SJSA1 (cell line): ENCODE measurements at places on chromosomes 4 and X.

DNA sequence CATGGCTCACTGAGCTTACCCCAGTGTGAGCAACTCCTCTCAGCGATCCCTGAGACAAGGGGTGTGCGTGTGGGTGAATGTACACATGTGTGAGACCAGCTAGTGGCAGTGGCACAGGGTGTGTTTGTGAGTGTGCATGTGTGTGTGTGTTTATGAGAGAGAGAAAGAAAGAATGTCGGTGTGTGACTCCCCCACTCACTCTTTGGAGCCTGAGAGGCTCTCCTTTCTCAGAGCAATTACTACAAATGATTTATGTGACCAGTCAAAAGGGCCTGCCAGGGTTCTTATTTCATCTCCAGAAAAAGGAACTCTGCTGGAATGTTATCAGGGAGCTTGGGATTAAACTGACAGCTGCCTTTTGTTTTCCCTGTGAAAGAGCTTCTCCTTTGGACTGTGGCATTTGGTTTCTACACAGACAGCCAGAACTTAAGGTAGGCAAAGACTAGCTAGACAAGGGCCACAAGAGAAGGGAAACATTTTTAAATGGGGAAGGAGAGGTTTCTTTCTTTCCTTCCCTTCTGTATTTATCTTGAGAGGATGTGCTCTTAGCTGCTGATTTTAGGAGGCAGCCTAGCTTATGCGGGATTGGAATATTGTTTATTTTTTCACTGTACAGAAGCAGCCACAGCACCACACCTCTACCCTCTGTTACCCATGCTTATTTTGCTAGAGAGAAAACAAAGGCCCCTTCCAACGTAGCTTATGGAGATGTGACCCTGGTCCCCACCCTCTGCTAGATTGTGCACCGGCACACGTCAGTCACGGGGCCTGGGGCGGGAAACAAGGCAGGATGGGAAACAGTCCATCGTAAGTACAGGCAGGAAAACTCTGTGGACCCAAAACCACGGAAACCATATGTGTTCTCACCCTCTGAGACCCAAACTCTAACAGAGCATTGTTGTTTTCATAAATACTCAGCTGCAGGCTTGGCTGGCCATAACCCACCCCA, 143.5 kb downstream of the MGST2 start:
- DNase-seq, result no peak

DNA sequence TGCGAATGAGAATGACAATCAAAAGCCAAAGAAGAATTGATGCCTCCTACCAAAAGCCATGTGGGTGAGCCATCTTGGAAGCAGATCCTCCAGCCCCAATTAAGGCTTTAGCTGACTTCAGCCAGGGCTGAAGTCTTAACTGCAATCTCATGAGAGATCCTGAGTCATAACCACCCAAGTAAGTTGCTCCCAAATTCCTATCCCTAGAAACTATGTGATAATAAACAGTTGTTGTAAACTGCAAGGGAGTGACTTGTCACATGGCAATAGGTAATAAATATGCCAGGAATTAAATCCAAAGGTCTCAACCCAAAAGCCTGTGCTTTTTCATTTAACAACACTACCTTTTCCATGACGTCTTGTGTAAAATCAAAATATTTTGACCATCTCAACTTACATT, 154.2 kb upstream of the TBL1X start:
- DNase-seq, result peak; percentile 60

DNA sequence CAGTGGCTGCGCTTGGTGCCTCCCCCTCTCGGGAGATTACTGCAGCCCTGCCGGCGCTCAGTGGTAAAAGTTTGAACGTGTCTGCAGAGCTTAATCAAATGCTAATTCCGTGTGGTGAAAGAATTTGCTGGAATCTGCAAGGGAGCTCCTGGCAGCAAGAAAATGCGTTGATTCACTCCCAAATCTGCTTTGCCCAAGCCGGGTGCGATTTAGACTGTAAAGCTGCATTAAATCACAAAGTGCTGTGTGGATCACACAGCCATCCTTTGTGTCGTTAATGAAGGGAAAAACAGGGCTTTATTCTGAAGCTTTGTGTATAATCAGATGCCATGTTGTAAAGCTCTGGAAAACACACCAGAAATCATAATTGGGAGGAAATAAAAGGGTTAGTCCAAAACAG, 444.1 kb downstream of the BCOR start:
- DNase-seq, result no peak

DNA sequence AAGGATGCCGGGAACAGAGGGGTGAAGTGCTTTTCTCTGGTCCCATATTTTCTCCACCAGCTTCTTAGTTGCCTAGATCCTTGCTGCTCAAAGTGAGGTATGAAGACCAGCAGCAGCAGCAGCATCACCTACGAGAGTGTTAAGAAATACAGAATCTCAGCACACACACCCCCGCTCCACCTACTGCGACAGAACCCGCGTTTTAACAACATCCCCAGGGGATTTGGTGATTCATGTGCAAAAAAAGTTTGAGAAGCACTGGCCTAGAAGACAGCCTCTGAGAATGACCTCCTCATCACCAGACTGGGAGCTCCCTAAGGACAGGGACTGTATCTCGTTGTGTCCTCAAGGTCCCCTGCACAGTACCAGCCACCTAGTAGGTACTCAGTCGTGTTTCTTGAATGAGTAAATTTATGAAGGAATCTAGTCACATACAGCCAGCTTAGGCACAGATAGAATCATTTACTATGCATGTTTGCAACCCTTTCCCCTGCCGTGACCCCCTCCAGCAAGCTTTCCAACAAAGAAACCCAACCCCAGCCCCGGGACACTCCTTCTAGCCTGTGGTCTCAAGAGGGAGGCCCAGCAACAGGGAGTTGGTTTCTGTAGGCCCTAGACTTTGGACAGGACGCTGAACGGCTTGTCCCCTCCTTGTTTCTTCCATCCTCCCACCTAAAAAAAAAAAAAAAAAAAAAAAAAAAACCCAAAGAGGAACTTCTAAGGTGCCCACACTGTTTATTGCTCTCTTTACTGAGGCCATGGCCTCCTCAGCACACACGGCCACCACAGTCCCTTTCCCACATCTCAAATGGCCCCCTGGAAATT, 21.5 kb downstream of the RTL5 start:
- DNase-seq, result no peak

DNA sequence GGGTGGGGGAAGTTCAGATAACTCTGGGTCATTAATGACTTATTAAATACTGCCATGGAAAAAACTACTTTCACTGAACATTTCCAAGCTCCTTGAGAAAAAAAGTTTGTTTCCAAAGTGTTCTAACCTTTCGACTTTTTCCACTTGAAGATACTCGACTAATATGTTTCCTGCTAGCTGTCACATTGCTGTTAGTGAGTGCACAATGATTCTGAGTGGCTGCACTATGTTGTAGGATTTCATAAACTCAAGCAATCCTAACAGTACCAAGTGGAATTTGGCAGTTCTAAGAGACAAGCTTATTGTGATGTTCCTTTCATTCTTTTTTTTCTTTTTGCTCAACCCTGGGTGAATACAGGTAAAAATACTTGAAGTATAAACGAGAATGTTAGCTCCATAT, 33.4 kb downstream of the GRXCR1 start:
- no peak for DNase-seq

DNA sequence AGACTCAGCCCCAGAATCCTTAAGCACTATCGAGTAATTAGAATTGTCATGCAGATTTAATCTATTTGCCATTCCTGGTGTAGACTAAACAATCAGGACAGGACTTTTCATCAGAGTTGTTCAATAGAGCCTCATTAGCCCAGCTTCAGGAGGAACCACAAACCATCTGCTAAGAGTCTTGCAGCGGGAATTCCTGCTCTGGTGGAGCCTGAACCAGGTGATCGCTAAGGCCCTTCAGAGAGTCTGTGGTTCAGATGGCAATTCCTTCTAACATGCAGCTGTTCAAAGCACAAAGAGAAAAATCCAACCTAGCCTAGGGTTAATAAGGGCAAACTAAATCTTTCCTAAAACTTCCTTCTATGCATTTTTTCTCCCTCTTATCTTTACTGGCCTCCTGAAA, 119.1 kb upstream of the CPEB2 start:
- DNase-seq, result no peak

DNA sequence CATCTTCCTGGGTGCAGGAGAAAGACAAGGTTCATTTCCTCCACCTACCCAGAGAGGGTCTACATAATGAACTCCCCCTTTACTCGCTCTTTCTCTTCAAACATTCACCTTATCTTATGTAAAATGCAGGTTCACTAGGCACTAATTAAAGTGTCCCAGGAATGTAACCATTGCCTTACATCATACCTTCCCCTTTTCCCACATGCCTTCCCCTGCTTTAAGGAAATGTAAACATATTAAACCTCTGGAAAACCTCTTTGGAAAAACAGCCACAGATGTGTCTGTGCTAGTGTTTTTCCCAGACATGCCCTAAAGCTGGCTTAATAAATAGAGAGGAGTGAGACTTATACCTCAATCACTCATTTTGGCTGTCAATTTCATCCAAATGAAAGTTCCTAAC, 15.8 kb downstream of the TBC1D9 start:
- DNase-seq, result no peak

GRCh38 chr4:68599150-68599549, 23.0 kb upstream of the UGT2B17 start:
- DNase-seq, result no peak

DNA sequence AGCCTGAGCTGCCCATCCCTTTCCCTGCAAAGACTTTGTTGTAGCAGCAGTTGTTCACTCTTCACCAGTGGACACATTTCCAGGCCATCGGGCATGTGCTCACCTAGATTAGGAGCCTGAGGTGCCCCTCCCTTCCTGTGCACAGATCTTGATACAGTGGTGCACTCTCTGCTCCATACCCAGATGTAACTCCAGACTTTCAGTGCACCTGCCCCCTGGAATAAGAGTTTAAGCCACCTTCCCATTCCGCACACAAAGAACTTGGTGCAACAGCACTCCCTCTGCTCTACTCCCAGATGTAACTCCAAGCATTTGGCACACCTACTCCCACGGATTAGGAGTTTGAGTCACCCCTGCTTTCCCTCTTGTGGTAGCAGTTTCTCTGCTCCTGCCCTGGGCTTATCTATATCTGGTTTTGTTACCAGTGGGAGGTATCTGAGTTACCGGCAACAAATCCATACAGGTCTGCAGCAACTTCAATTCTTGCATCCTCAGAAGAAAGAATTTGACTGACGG, 36.0 kb upstream of the PLK4 start:
- DNase-seq, result no peak

GRCh38 chrX:9966775-9967408, at the start of gene CLDN34:
CLDN34 (plus strand) TSS chrX:9967358; CDS start chrX:9967358, 0 bp downstream.
- DNase-seq, result no peak

DNA sequence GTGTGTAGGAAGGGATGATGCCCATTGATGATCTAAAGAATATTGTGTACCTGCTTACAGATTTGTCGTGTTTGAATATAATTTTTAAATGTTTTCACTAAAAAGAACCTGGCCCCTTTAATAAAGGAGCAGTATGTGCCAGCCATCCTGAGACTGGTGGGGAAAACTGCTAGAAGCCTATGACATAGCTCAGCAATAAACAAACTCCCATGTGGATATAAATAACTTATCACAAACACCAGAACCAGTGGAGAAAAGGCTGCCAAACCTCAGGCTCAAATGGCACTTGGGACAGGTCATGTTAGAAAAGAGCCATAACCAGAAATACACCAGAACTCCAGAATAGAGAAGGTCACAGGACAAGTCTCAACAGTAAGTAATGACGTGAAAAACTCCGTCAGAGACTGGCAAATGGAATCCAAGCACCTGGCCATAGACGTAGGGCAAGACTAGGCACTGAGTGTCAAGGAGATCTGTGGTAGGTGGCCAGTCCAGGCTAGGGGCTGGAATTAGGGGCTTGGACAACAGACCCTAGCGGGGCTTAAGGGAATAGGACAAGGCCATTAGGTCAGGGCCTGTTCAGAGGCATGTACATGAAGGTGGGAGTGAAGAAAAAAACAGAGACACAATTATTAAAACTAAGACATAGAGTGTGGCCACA, 11.7 kb upstream of the QRFPR start:
- no peak for DNase-seq

GRCh38 chr4:125123570-125124109, 191.1 kb upstream of the FAT4 start:
- no peak for DNase-seq

- DNase-seq, result no peak
Measured at GRCh38 chrX:72309297-72310071, 3.8 kb upstream of the CITED1 start.

DNA sequence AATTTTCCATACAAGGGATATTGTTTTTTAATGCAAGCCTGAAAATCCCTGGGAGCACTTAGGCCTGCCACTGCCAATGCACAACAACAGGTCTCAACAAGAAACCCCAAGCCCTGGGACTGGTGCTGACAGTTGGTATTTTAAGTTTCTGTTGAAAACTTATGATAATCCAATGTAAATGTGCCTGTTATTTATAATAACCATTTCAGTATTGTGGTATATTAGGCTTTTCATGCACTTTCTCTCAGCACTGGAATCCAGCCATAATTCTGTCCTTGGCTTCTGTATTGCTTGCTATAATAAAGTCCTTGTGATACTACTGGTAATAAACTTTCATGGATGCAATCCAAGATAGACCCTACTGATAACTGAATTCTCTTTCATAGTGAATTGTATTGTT, 218.9 kb downstream of the PCDH7 start:
- DNase-seq, result no peak

DNA sequence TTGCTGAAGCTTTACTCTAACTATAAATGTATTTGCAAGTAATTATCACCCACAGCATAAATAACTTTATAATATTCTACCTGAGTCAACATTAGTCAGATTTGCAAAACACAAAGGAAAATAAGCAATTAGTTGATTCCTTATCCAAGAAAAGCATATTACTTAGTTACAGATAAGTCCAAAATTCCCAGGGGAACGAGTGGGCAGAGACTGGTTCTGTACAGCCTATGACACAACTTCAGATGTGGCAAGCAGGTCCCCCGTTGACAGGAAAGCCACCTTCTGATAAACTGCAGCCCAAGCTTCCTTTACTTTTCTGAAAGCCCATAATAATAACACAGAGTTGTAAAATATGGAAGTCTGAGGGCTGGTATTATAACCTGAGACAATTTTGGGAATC, 62.4 kb upstream of the NDP start:
- no peak for DNase-seq

DNA sequence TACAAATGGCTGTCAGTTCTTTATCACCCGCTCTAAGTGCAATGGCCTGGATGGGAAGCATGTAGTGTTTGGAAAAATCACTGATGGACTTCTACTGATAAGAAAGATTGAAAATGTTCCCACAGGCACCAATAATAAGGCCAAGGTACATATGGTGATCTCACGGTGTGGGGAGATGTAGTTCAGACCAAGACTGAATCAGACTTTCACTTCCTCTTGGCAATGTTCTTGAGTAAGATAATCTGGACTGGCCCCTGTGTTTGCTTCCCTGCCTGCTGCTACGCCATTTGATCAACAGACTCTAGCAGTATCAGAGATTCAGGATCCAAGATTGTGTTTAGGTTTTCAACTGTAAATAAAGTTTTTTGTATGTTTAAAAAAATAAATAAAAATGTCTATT, 682.2 kb upstream of the AMOT start:
- DNase-seq, result no peak

- no peak for DNase-seq
Measured at GRCh38 chrX:46643636-46644035, 70.1 kb downstream of the CHST7 start.

GRCh38 chrX:13764765-13765164, 30.2 kb downstream of the OFD1 start:
- no peak for DNase-seq
